ENCODE measurements at places on chromosomes 6 and 20.
A peak's percentile ranks its signal among the peaks of the same experiment; 100 is the strongest.

DNA sequence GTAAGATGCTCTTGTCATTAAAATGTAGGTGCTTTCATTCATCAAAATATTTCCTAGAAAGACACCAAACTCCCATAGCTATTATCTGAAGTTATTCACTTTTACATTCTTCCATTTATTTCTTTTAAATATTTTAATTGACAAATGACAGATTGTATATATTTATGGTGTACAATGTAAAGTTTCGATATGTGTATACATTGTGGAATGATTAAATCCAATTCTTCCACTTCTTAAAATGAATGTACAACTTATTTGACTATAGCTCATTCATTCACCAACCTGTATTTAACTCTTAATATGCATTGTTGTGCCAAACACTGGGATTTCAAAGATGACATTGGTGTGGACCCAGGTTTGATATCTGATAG, 41.0 kb downstream of the CCN2 start:
- no peak for DNase-seq

GRCh38 chr6:161401587-161402309, 127.9 kb upstream of the AGPAT4 start:
- no peak for DNase-seq

DNA sequence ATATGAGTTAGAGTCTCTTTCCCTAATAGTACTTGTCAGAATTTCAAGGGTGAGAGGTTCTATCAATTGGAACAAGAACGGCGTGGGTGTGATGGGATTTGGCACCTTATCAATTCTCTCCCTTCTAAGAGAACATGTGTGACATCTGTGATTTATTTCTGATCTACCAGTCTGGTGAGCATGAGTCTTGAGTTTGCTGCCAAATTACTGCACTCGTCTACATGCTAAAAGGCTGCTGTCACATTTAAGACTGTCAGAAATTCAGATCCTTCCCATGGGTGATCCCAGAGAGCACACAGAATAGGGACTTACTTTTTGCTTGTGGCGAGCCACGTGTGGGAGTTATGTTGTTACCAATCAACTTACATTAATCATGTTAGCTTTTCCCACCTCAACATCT, 370.2 kb upstream of the SASH1 start:
- DNase-seq = no peak

GRCh38 chr20:825710-826421, 7.6 kb upstream of the FAM110A start:
- DNase-seq = no peak

GRCh38 chr6:56915832-56916231, 39.1 kb upstream of the BEND6 start:
- no peak for DNase-seq

DNA sequence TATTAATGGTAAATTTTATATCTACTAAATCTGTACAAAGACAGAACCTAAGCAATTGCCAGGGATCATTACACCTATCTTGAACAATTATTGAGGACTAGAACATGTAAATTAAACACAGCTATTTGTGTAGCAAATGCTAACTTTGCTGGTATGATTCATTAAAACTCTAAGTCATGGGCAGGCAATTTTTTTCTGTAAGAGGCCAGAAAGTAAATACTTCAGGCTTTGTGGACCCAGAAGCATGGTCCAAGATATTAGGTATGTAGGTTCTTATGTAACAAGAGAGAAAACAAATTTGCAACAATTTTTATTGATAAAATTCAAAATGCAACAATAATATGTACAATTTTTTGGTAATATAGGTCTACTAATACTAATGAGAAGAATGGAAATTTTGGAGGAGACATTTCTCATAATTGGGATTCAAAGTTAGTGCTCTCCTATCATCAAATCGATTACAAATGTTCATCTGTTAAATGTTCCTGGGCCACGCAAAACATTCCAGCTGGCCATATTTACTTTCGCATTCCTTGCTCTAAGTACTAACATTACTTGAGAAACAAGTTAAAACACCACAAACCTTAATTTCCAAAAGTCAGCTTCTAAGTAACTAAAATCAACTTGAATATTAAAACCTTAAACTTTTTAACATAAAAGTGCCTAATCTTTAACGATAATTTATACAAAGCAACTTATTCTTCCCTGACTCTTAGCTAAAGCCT, 4.3 kb downstream of the TMEM30A start:
- DNase-seq = no peak

DNA sequence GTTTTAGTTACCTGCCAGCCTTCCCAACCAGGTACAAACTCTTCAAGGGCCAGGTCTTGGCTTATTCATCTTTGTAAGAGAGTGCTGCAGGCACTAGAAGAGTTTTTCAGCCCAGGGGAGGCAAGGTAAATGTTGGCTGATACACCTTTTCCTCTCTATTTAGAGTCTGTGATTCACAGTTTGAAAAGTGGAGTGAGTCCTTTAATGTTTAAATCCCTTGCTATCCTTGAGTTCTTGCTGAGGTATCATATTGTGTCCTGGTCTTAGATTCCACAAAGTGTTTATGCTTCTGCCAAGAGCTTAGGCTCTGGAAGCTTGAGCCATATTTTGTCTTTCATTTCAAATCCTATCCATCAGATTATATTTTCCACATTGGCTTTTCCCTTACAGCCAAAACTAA, 52.8 kb upstream of the CITED2 start:
- no peak for DNase-seq

DNA sequence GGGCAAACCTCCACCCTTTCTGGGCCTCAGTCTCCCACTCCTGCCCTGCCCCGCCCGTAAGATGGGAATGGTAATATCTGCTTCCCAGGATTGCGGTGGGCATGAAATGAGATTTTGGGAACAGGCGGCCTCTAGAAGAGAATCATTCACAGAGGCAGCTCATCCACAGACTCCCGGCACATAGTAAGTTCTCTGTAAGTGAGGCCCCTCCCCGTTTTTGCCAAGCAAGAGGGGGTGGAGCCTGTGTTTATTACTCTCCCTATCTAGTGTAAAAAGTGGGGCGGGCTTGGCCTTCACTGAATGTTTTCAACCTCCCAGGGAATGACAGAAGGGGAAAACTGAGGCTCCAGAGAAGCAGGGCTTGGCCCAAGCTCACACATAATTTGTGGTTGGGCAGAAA, 20.0 kb downstream of the SUN5 start:
- DNase-seq = no peak

DNA sequence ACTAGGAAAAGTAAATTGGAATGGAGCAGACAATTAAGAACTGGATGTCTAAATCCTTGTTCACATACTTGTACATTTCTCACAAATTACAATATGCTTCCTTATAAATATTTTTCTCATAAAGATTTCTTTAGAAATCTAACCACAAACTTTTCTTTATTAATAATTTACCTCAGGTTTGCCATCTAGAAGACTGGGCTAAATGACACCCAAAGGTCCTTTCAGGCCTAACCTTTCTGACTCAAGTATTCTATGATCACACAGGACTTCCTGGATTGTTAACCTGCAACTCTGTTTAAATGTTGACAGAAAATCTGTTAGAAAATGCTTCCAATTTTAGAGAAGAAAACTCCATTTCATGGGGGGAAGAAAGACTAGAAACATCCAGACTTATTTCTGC, 330.5 kb upstream of the MAP3K7 start:
- DNase-seq = no peak

- peak; percentile 9 for DNase-seq
Measured at GRCh38 chr6:20564269-20564668, 30.0 kb downstream of the CDKAL1 start.

- no peak for DNase-seq
Measured at GRCh38 chr6:168994956-168995355, 258.7 kb downstream of the THBS2 start.

- DNase-seq = no peak
Measured at GRCh38 chr6:158564243-158565121, 4.6 kb downstream of the TMEM181 start.

GRCh38 chr6:70282312-70282918, 20.5 kb downstream of the COL9A1 start:
- DNase-seq = no peak

GRCh38 chr6:43129434-43130194, 41.5 kb upstream of the SRF start:
- DNase-seq = peak; percentile 79

DNA sequence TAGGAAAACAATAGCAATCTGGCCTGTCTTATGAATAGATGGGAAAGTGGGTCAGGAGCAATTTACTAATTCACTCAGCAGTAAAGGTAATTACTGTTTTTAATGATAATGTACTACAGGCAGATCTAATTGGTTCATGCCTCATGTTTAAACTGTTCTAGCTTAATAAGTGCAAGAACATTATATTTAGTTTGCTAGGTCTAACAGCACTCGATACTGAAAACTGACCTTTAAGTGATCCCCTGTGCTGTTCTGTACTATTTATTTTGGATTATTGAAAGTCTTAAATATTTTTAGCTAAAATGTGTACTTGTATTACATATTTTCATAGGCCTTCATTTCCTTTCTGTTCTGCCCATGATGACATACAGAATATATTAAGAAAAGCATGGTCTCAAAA, 998.0 kb upstream of the GJE1 start:
- DNase-seq = no peak

DNA sequence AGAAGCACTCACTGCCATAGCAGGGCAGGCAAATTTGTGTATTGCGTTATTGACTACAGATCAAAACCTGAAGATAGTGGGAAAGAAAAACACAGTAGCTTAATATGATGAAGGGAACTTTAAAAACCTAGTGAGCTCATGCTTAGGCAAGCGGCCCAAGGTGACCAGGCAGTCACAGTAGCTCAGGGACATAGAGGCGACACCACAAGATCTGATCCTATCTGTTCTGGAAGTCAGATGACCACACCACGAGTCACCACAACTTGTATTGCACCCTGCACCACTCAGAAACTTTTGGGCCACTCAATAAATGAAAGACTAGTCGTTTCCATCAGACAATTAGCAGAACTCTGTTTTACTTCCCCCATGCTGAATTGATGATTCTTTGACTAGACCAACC, 4.9 kb downstream of the CLIC5 start:
- DNase-seq = no peak

GRCh38 chr6:144675231-144675861, 390.2 kb downstream of the UTRN start:
- DNase-seq = no peak

DNA sequence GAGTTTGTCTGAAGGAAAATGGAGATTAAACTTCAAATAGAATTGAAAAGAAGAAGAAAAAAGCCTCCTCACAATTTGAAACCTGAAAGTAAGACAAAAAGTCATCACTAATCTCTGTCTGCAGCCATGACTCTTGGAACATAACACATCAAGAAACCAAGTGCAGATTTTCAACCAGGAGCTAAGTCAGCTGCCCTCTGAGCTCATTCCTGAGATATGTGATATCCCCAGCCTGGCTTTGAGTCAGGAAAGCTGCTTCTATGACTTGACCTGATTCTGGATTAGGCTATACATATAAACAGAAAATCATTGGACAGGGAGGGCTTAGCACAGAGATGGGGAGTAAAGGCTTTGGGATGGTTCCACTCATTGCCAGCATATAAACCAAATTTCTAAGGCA, 891.4 kb downstream of the TFAP2A start:
- DNase-seq = peak; percentile 76

GRCh38 chr6:133184798-133185372, 56.3 kb upstream of the EYA4 start:
- DNase-seq = no peak

GRCh38 chr6:109013656-109014305, 80.9 kb downstream of the SESN1 start:
- DNase-seq = no peak

DNA sequence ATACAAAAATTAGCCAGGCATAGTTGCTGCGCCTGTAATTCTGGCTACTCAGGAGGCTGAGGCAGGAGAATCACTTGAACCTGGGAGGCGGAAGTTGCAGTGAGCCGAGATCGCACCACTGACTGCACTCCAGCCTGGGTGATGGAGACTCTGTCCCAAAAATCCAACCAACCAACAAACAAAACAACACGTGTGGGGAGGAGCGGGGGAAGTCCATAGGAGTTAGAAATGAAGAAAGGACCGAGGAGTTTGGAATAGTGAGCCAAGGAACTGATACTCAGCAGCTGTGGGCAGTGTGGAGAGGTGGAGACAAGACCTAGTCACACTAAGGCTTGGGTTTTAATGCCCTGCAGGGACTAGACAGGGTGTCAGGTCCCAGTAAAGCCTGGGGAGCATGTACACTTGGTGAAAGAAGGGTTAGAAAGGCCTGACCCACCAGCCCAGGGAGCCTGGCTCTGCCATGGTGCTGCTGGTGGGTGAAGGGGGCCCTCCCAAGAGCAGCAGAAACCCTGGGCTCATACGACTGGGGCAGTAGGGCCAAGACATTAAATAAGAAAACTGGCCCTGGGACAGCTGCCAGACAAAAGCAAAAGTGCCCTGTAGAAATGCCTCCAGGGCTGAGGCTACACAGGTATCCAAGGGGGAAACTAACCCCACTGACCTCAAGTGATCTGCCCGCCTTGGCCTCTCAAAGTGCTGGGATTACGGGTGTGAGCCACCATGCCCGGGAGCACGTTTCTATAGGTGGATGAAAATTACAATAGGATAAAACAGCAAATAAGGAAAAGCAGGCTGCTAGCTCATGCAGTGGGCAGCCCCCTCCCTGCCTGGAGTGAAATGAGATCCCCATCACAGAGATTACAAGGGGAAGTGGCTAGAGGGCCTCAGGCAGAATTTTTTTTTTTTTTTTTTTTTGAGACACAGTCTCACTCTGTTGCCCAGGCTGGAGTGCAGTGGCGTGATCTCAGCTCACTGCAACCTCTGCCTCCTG, 58.0 kb downstream of the MYH7B start:
- DNase-seq = no peak

DNA sequence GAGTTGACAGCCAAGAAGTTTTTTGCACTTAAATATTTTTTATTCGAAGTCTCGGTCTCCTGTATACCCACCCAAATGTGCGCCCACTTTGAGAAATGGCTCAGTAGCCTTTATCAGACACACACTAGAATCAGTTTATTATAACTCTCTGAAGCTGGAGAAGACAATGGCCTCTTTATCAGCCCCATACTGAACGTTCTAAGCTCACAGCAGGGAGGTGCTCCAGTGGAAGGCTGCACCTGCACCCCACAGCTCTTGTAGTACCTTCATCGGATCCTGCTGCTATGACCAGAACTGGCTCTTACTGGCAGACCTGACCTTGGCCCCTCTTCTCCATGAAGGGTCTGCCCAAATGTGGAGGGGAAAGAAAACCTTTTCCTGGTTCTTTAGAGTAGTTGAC, 165.0 kb upstream of the SCGN start:
- no peak for DNase-seq

DNA sequence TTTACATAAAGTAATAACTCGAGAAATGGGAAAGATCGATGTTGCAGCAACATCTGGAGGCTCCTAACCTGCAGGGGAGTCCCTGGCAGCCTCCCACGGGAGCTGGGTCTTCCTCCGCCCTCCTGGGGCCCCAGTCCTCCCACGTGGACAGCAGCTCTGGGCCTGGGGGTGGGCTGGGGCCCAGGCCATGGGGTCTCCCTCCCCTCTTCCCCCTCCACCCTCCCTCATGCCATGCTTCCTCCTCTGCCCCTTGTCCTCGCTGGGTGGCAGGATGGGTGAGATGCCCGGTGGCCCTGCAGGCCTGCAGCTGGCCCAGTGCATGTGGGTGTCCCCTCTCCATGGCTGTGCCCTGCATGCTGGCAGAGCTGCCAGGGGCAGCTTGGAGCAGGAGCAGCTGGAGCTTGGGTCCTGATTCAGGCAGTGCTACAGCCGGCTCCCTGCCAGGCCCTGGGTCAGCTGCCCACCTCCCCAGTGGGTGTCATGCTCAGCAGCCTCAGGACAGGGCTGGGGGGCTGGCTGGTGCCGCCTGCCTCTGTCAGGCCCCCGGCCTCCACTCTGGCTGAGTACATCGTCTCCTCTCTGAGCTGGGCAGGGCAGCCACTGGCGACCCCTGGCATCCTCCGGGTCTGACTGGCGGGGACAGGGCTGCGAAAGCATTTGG, 48.9 kb upstream of the BHLHE23 start:
- no peak for DNase-seq
